Upper lobe of left lung (tissue), 6 donors: ENCODE measurements at places on chromosomes 12 and 14.

DNA sequence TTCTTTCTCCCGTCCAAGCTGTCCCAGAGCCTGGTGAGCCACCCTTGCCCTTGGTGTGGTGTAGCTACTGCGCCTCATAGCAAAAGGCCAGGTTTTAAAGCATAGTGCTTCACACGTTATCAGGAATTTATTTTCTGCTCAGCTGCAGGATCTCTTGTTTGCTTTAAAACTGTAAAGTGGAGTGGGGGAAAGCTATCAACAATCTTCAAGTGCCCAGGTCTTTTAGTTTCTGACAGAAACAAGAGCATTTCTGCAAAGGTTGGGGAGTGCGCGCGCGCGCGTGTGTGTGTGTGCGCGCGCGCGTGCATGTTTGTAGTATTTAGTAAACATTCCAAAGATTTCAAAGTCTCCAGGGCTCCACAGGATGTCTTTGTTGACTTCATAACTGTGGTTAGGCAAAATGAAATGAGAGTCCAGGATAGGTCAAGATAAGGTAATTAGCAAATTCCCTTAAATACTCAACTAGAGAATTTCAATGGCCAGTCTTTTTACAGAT is 45.5 kb downstream of the EML1 start:
- peak; percentile 91 for DNase-seq

DNA sequence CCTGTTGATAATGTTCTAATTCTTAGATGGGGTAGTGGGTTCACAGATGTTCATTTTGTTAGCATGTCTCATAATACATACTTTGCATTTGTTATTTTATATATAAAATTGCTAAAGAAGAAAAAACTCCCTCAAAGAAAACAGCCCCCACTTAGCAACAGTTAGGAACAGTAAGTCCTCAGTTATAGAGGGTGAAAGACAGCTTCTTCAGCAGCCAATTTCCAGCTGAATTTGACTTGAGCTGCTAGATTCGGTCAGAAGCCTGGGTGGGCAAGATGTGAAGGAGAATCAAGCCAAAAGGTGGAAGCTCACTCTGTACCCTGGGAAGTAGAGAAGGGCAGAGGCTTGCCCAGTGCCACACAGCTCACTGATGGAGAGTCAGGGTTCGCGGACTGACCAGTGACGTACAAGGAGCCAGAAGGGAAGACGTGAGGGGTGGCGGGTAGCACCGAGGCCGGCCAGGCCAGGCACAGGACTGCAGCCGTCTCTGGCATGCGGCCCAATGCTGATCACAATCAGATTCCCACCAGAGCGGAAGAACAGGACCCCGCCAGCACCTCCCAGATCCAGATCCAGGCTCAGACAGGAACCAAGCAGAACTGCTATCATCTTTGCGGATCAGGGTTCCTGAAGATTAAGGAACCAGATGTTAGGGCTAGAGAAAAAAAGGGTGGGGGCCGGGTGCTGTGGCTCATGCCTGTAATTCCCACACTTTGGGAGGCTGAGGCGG is 30.4 kb upstream of the VWF start:
- DNase-seq = peak; percentile 67

DNA sequence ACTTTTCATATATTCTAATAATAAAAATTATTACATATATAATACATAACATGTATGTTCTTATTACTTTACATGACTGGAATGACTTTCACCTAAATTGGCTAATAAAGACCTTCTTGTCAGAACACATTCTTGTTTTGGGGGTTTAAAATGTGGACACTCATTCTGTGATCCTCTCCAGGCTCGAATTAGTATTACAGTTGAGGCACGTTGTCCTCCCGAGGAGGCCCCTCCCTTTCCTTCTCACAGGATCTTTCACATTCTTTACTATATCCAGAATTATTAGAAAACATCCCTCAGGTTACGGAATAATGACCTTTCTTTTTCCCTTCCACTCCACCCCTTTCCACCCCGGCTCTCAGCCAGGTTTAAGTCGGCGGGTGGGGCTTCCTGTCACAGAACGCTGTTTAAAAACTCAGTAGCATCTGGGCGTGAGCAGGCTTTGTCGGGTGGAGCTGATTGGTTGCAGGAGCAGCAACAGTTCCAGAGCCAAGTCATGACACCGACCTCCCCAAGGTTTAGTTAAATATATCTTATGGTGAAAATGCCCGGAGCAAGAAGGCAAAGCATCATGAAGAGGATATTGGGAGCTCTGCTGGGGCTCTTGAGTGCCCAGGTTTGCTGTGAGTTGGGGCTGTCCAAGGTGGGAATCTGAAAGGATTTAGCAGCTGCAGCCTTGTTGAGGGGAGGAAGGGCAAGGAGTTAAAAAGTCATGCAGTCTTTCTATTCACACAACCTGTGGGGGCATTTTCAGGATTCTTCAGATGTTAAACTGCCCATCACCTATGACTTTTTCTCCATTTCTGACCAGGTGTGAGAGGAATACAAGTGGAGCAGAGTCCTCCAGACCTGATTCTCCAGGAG is 396.7 kb upstream of the OR4E1 start:
- peak; percentile 37 for DNase-seq

DNA sequence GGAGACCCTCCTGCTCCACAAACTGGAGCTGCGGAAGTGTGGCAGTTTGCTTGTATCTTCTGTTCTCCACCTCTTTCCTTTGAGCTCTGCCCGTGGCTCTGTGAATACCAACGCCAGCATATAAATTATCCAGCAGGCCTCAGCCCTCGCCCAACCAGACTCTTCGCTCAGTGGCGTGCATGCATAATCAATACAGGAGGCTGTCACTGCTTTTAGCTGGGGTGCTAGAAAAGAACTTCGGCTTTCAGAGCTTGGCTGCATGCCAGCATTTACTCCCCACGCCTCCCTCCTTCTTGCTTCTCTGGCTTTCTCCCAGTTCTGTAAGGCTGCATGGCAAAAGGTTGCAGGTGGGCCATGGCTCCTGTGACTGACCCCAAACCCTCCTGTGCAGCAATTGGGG is 26.9 kb downstream of the NRXN3 start:
- DNase-seq = no peak

DNA sequence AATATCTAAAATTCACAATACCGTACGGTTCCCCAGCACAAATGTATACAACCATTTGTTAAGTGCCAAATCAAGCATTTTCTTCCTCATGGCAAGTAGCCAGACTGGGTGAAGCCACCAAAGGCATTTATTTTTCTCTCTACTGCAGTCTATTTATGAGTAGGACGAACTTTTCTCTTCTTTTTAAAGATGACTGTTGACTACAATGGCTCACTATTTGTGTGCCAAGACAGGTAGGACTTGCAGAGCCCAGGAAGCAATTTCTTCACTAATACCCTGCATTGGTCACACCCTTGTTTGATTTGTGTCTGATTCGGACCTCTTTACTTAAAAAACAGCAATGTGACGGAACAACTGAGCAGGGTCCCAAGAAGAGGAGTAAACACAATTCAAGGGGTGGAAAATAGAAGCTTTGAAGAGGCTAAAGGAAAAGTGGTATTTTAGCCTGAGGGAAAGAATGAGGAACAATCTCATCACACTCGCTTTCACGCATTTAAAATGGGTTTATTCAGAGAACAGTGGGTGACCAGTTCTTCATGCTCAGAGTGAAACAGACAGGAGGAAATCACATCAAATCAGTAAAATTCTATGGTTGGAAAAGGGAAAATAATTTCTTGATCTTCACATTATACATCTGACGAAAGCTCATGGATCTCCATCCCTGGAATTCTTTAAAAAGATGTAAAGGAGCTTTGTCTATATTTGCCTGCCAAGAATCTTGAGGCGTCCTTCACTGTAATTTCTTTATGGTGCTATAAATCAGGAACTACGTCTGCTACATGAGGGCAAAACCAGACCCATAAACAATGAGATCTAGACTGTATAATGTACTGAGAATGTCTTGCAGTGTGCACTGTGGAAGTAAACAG is 183.8 kb downstream of the PPM1H start:
- no peak for DNase-seq

DNA sequence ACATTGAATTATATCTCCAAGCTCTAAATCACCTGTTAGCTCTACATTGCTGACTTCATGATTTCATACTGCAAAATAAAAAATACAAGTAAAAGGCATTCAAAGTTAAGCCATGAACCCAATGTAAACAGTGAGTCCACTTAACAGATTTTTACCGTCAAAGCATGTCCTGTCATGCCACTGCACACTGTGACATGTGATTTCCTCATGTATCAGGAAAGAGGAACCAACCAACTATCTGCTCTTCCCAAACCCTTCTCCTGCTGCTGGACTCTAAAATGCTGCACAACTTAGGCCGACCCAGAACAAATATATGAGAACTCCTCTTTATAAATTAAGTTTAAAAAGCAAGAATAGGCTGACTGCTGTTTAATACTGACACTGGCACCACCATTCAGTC is 37.5 kb downstream of the TM7SF3 start:
- DNase-seq = no peak

GRCh38 chr12:113002155-113002554 is 23.8 kb downstream of the OAS2 start:
- DNase-seq = no peak

GRCh38 chr12:43836475-43836989 is 651 bp downstream of the TMEM117 start:
- no peak for DNase-seq

DNA sequence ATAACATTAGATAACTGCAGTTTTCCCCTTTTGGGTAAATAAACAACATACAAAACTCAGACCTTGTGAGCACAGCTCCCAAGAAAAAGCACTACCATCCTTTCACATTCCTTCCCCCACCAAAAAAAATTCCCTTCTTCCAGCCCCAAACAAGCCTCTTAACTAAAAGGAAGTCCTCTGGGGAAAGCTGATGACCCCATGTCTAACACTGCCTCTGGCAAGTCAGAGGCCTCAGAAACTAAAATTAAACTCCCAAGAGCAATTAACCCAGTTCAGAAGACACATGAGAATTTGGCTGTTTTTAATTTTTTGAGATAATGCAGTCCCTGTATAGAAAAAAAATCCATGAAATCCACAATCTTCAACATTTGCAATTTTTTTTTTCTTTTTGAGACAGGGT is 127.7 kb downstream of the SPTSSA start:
- DNase-seq = no peak

DNA sequence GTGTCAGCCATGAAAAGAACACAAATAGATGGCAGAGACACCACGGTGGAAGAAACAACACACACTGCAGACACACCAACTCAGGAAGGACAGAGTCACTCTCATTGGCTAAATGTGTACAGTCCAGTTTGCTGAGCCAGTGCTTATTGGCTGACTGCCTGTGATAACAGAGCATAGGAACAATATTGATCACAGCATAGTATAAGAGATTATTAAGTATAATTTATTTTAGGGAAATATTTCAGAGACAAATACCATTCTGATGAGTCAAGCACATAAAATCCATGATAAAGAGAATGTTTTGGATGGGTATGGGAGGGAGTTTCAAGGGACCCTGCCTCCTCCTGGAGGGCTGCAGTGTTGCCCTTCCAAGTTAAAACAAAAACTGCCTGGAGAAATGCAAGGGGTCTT is 50.9 kb downstream of the BTG1 start:
- DNase-seq = no peak

DNA sequence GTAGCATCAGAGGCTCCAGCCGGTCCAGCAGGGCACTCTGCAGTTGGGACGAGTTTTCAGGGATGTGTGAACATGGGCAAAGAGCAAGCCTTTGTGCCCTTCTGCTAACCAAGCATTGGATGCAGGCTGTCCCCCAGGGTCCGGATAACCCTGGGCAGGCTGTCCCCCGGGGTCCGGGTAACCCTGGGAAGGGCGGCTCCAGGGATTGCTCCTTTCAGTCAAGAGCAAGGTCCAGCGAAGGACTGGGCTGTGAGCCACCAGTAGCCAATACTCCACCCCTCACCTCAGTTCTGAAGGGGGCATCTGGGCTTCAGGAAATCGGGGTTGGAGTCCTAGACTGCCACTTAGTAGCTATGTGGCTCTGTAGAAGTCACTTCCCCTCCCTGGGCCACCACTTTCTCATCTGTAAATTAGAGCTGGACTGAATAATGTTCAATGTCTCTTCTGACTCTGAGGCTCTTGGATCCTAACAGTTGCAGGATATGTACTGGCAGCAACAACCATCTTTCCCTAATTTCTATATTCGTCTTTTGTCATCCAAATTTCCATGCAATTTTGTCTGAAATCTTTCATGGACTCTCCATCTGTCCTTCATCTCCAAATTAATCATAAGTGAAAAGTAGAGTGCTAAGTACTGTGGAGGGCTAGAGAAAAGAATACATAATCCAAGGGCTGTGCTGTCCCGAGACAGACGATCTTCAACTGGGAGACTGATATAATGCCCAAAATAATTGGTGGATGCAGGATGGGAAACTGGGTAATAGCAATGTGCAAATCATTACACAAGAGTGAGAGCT is 137.4 kb upstream of the NTF3 start:
- DNase-seq = peak; percentile 21

DNA sequence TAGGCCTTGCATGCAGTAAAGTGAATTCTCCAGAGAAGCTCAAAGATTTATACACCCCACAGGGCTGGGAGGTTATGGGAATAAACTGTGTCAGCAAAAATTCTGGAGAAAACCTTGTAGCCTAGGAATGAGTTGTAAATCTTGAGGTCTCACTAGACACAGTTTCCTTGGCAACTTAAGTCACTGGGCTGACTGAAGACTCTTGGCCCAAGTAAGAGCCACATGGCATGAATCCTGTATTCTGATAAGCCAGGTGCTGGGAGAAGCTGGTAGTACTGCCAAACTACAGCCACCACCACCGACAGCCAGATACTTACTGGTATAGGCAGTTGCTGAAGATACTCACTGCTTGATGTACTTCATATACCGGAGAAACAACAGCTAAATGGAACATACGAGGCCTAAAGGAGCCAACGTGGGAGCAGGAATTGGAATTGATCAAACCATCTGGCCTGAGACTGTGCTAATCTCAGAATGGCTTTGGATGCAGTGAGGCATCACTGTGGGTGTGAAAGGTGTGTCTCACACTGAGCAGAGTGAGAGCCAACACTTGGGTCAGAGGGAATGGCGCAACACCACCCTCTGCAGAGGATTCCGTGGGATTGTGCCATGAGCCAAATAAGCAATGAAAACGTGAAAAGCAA is 102.8 kb upstream of the TMCC3 start:
- no peak for DNase-seq

DNA sequence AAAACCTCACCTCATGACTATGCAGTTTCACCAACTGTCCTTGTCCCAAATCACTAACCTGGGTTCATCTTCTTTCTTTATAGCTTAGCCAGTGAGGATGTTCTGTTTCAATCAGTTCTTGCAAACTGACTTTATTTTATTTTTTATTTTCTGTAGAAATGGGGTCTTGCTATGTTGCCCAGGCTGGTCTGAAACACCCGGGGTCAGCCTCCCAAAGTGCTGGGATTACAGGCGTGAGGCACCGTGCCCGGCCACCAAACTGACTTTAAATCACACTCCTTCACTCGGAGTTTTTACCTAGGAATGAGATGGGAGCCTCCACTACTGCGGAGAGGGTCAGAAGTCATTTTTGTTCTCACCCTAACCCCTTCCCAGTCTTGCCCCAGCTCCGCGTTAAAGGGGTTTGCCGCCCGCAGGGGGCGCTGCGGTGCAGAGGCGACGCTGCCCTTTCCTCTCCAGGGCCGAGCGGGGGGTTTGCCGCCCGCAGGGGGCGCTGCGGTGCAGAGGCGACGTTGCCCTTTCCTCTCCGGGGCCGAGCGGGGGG is 7.0 kb upstream of the B4GALNT3 start:
- peak; percentile 88 for DNase-seq

GRCh38 chr12:50231346-50231745 is 52.0 kb downstream of the LIMA1 start:
- DNase-seq = no peak
